Activated T-helper 1 cell treated with anti-CD3 and anti-CD28 coated beads, Interleukin-2, amount 50 U/mL, for 16 hours (primary cell): ENCODE measurements at places on chromosomes 1 and 21.

GRCh38 chr1:183632114-183632513 lies 3.5 kb downstream of the ARPC5 start:
- DNase-seq: no peak

DNA sequence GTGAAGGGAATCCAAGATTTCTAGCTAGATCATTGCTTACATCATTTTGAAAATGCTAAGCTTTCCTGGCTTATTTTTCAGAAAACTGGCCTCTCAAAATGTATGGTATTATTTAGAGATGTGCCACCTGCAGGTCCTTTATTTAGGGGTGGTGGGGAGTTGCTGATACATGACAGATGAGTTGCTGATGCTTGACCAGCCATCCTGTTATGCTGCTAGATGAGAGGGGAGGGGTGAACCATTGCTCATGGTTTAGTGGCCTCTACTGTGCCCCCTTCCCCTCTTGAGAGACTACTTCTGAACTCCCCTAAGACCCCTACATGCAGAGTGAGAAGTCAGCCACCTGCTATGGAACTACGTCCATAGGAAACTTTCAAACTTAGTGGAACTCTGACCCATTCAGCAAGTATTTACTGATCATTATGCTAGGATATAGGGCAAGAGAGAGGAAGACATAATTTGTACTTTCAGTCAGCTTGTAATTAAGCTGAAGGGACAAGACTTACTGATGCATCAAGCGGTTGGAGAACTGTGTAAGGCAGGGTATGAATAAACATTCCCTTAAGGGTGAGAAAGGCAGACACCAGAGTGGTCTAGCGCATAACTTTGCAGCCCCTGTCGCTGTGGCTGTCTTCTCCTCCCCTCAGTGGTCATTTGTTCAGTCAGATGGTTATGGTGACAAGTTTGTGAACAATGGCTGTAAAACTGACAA lies 34.6 kb downstream of the SLAMF6 start:
- DNase-seq: no peak

- DNase-seq: no peak
These were observed 15.5 kb upstream of the TSPEAR start for GRCh38 chr21:44726826-44727225.

DNA sequence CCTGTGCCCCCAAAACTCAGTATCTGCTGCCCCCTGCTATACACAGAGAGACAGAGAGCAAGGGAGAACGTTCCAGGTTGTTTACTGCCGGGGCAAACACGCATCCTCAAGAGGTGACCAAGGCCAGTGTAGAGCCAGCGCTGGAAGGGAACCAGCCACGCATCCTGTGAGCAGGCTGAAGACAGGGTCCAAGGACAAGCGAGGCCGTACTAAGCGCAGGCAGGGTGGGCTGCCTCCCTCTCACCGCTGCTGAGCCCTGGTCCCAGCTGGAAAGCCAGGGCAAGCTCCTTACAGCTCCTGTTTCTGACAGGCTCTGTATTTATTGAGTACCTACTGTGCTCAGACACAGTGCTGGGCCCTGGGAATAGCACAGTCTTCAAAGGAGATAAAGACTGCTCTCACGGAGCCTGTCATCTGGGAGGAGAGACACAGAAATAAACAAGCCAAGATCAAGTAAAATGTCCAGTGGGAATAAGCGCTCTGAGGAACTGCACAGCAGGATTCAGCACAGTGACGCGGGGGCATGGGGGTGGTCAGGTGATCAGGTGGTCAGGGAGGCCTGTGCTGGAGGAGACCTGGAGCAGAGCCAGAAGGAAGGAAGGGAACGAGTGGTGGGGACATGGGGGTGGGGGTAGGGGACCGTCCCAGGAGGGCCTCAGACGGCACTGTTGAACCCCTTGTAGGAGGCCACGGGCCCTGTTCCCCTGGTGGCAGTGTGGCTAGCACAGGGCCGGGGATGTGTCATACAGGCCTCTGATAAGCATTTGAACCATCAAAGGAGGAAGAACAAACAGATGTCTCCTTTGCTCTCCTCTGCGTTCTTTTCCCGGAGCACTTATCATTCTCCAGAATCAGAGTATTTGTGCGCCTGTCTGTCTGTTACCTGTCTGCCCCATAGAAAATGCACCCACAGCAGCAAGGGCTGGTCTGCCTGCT lies 37.8 kb upstream of the EFHD2 start:
- DNase-seq: no peak

DNA sequence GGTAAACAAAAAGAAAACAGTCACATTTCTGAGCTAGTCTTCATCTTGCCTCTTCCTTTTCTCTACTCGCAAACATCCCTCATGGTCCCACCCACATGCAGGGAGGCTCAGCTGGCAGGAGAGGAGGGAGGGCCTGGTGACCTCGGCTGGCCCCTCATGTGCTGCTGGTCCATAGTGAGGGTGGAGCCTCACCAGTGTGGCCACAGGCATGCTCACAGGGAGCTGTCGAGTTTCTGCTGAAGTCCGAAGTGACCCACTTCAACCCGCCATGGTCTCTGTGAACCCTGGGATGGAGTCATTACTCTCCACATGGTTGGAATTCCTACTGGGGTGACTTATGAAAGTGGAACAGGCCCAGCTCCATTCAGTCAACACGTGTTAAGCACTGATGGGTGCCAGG lies 253.4 kb downstream of the RHOU start:
- DNase-seq: no peak

DNA sequence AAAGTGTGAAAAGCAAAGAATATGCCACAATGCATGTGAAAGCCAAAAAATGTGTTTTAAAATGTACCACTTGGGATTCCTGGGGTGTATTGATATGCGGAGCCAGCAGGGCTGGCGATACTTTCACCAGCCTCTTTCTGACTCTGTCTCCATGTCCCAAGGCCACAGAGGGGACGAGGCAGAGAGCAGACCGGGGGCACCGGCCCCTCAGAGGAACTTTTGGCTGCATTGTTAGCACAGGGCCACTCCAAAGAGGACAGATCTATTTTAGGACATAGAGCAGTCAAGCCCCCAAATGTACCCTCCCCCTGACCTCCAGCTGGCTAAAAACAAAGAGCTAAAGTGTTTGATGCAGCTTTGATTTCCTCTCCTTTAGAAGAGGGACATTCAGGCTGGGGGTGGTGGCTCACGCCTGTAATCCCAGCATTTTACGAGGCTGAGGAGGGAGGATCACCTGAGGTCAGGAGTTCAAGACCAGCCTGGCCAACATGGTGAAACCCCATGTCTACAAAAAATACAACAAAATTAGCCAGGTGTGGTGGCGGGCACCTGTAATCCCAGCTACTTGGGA lies 25.6 kb upstream of the ZNF436 start:
- no peak for DNase-seq

DNA sequence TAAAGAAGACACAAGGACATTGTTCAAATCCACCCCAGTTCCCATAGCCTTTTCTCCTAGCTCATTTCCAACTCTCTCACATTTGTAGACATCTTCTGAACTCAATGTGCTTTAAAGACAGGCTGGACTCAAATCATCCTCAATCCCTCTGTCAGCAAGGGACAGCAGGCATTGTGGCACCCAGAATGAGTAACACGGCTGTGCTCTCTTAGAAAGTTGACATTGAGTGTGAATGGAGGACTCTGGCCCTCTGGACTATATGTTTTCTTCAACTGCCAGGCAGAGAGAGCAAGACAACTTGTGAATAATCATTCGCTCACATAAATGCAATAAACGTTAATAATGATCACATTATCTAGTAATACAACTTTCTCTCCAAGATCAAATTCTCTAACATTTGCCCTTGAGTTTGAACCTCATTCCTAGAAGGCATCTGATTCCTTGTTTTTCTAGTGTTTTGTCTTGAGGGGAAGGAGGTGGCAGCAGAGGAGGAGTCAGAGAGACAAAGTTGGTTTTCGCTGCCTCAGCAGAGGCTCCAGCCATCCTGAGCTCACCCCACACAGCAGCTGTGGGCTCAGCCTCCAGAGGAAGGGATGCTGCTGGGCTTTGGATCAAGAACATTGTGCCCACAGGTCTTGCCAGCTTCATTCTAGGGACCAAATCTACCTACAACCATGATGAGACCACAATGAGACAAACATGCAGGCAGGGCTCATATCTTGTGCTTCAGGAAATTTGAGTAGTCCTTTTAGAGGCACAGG lies 85.1 kb downstream of the BCAR3 start:
- DNase-seq: no peak

GRCh38 chr1:236332092-236332758 lies 50.5 kb upstream of the ERO1B start:
- DNase-seq: no peak

- no peak for DNase-seq
These were observed 21.8 kb downstream of the RPRD2 start for GRCh38 chr1:150385537-150386445.

- no peak for DNase-seq
These were observed 2.6 kb downstream of the FCRL3 start for GRCh38 chr1:157697781-157698569.
